ENCODE measurements at places on chromosomes 4 and X.

DNA sequence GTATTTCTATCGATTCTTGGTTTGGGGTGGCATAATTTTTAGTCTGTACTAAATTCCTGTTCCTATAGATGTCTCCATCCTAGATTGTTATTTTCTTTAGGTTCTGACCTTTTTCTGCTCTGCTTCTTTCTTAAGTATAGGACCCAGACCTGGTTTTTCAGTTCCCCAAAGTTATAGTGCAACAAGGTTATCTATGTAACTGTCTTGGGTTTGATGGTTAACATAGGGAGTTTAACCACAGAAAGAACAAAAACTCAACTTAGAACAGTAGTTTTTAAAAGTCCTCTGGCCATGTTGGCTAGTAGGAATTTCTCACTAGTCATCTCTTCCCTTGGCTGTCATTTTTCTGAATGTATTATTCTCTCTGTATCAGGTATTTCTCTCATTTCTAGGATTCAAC is 38.8 kb upstream of the MAD2L1 start:
- no peak for DNase-seq

DNA sequence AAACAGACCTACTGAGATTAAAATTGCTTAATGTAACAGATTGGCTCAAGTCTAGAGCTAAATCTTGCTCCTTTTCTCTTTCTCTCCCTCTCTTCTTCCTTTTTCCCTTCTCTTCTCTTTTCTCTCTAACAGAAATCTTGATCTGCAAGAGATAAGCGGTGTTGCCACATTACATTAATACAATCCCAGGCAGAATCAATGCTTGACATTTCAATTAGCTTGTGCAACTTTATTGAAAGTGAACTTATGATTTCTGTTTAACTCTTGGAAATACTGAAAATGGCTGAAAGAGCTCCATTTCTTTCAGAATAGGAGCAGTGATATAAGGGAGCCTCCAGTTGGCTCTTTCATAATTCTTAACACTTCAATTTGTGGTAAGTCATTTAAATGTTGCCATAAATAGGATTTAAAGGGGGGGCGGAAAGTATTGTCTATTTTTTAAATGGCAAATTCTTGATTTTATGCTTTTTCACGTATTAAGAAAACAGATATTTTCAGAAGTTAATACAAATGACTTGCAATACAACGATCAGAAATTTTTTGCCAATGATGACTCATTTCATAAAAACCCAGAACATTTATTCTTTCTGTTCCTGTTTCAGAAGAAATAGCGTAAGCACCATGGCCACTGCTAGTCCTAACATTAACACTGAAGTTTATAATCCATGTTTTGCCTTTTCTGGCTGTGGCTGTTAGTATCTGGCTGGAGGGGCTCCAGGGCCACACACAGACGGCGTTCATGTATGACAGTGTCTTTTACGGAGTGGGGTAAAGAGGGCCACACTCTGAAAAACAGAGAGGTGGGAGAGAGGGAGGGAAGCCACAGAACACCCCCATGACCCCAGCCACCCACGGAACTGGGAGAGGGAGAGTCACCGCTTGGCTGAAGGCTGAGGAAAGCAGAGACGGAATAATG is 115.7 kb upstream of the FAT1 start:
- no peak for DNase-seq

- no peak for DNase-seq
These were observed 342.8 kb downstream of the FBXW7 start for GRCh38 chr4:152193059-152193458.

GRCh38 chrX:15751155-15751819 is 13.2 kb downstream of the CA5B start:
- no peak for DNase-seq

DNA sequence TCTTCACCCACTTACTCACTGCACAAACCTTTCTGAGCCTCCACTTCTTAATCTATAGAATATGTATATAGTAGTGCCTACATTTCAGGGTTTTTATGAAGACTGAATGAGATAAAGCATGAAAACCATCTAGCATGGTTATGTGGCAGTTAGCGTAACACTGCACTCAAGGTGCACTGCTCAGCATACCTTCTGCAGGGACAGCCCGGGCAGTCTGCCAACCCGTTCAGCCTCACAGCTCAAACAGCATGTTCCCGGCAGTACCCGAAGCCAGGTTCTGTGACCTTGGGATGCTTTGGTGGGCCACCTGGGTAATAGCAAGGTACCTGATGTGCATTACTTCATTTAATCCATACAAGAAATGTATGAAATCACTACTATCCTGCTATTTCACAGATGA is 81.4 kb downstream of the DOCK11 start:
- DNase-seq, result no peak

DNA sequence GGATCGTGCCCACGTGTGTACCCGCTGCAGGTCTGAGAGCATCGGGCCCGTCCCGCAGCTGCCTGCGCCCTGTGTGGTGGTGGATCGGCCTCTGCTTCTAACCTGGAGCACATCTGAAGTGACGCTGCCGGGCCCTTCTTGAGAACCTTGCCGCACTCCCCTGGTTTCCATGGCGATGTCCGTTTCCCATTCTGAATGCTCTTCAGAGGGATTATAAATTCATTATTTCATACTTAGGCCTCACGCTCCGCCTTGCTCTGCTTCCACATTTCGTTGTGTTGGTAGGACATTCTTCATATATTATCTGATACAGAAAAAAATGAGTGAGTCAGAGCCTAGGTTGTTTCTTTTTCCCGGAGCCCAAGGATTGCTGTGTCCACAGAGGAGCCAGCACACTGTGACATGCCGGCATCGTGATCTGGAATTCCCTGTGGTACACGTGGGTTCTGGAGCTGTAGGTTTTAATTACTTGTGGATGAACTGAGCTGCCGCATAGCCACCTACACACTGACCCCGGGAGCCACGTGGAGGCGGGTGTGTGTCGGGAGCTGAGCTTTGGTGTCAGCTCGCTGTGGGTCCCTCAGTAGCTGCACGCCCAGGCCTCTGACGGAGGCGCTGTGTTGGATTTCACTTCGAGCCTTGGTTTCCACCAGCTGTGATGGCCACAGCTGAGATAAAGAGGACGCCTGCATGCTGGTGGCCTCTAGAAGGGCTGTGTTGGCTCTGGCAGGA is 63.4 kb downstream of the PSAPL1 start:
- no peak for DNase-seq

DNA sequence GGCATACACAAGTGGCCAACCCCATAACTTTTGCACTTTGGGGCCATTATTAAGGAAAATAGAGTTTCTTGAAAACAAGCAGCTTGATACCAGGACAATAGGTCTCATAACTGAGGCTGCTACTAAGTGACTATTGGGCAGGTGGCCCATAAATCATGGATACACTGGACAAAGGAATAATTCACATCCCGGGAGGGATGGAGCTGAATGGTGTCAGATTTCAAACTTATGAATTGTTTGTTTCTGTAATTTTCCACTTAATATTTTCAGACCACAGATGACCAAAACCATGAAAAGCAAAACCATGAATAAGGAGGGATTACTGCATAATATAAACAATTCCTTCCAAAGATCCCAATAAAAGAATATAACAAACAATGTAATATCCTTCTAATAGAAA is 114.4 kb downstream of the WDFY3 start:
- DNase-seq, result no peak

DNA sequence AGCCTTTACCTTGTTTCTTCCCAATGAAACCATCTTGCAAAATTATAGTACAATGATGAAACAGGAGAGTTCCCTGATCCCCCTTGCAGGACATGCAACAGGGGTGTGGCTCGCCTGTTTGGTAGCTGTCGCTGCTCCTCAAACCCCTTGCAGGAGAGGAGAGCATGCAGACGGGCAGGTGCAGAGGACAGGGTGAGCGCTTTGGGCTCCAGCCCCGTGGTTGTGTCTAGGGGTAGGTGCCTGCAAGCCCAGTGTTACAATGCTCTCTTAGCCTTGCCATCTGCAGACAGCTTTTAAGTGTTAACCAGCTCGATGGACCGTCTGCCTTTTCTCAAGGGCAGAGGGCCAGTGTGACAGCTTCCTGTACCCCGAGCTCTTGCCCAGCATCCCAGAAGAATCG is 102.0 kb downstream of the TAB3 start:
- DNase-seq, result no peak

DNA sequence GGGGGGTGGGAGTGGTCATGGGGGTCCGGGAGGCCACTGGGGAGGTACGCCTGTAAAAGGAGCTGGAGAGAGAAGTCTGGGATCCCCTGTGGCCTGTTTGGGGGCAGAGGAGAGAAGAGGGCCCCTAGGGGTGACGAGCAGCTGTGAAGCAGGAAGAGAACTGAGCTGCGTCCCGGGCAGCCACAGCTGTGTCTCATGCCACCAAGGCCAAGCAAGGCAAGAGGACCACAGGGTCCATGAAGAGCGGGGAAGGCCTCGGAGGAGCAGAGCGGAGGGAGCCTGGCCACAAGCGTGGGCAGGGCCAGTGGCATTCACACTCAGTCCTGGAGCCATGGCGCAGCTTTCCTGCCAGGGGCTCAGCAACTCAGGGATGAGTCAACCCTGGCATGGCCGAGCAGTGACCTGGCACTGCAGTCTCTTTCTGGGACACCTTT is 13.6 kb upstream of the NAT8L start:
- no peak for DNase-seq

DNA sequence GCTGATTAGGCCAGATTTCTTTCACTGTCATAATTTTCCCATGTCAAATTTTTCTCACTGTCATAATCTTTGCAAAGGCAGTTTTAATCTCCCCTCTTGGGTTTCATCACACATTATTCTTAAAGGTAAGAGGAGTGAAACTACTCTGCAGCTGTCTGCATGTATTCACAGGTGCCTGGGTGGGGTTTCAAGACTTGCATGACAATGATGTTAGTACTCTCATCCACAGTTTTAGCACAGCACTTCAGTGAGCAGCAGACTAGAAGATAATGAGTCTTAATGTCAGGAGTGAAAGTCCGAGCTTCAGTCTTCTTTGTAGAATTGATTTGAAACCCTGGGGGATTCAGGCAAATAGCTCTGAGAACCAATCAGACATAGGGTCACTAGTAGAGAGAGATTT is 182.5 kb upstream of the GALNT7 start:
- no peak for DNase-seq

DNA sequence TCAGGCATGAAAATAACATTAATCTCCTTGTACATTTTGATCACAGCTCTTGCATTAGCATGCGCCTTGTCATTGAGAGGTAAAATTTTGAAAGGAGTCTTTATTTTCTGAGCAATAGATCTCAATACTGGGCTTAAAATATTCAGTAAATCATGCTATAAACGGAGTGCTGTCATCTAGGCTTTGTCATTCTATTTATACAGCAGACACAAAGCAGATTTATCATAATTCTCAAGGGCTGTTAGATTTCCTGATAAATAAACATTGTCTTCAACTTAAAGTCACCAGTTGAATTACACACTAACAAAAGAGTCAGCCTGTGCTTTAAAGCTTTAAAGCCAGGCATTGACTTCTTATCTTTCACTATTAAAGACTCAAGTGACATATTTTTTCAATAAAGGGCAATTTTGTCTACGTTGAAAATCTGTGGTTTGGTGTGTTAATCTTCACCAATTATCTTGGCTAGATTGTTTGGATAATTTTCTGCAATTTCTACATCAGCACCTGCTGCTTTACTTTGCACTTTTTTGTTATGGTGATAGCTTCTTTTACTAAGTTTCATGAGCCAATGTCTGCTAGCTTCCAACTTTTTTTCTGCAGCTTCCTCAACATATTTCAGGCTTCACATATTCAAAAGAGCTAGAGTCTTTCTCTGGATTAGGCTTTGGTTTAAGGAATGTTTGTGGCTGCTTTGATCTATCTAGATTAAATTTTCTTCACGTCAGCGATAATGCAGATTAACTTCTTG is 27.9 kb upstream of the UGT2B4 start:
- no peak for DNase-seq

- no peak for DNase-seq
These were observed 126.5 kb downstream of the KIT start for GRCh38 chr4:54784161-54784671.

Measured in cerebellar nuclear complex (tissue), 1 donor.